ENCODE measurements at places on chromosomes 3 and 15. TPM values are rescaled to one million over a fixed set of nuclear protein-coding genes. Genes with fewer than 3 reads are reported as not detected.

Gene C3orf20
- total RNA-seq, result under 0.01 TPM

Gene ADAMTS7
- 12.8 TPM for total RNA-seq

Gene OIP5
- total RNA-seq, result 2.3 TPM

Gene COLQ
- total RNA-seq, result under 0.01 TPM

Gene CTXN2
- not detected for total RNA-seq

Gene OXTR
- total RNA-seq, result 29.9 TPM

Gene HEXA
- 22.6 TPM for total RNA-seq

Gene AADAC
- 7.0 TPM for total RNA-seq

Gene SOX14
- total RNA-seq, result not detected

Gene TIPIN
- 20.7 TPM for total RNA-seq

Gene PLA1A
- not detected for total RNA-seq

Gene KBTBD8
- total RNA-seq, result 6.3 TPM

Gene IREB2
- total RNA-seq, result 31.9 TPM

Gene NME9
- not detected for total RNA-seq

Gene CCRL2
- 0.19 TPM for total RNA-seq

Gene LRRIQ4
- 0.19 TPM for total RNA-seq

Gene GOLGA6A
- under 0.01 TPM for total RNA-seq

Gene PAK6
- total RNA-seq, result 0.56 TPM

Gene PDCD6IP
- total RNA-seq, result 260 TPM

Gene PLA2G4D
- total RNA-seq, result under 0.01 TPM

Gene ESYT3
- total RNA-seq, result 0.19 TPM

Gene A4GNT
- not detected for total RNA-seq

Gene C2CD4A
- total RNA-seq, result 0.28 TPM

Gene PRKCD
- total RNA-seq, result 1.7 TPM

Gene PLA2G4E
- not detected for total RNA-seq

Gene RPL4
- 3,009 TPM for total RNA-seq

Gene DUOXA2
- total RNA-seq, result not detected

Gene SI
- not detected for total RNA-seq

Gene SORD
- total RNA-seq, result 17.6 TPM

Gene PATL2
- 0.56 TPM for total RNA-seq

Measured in regular cardiac myocyte (primary cell).